Right lobe of liver (tissue), 6 donors: ENCODE measurements at places on chromosomes 1 and 21. TPM values are rescaled to one million over a fixed set of nuclear protein-coding genes. Genes with fewer than 3 reads are reported as not detected.
A peak's percentile ranks its signal among the peaks of the same experiment; 100 is the strongest.

GUCA2B gene
- total RNA-seq: not detected

FMO1 gene
- 4.5 TPM for total RNA-seq

VWA1 gene
- 62.2 TPM for total RNA-seq

PPIAL4G gene
- total RNA-seq: not detected

S100A6 gene
- total RNA-seq: 6.6 TPM

SYT14 gene
- total RNA-seq: not detected

CCDC185 gene
- total RNA-seq: not detected

CCDC27 gene
- total RNA-seq: not detected

SLC44A3 gene
- 7.4 TPM for total RNA-seq

MFSD2A gene
- 161 TPM for total RNA-seq

GJA9 gene
- not detected for total RNA-seq

DNA sequence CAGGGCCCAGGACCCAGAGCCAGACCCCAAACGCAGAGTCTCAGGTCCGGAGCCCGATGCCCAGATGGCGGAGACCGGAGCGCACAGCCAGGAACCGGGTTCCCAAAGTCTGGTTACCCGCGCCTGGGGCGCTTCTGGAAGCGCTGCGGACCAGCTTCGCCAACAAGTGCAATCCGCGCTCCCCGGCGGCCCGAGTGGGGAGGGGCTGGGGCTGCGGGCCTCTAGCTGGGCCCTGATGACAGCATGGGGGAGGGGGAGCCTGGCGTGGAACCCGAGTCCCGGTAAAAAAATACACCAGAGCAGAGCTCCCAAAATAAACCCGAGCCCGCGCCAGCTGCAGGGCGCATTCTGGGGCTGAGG is 494 bp downstream of the NT5C1A start:
- no peaks in the 10 kb centered on the region for H3K36me3 ChIP-seq
- H3K4me3 ChIP-seq: peak overlapping the region; percentile 36
- no peak for DNase-seq
- no peaks in the 10 kb centered on the region for H3K27me3 ChIP-seq
- H3K27ac ChIP-seq: no peak overlapping the region

- H3K36me3 ChIP-seq: no peaks in the 10 kb centered on the region
- no peaks in the 10 kb centered on the region for H3K27me3 ChIP-seq
- no peak overlapping the region for H3K4me3 ChIP-seq
- no peak overlapping the region for H3K27ac ChIP-seq
- DNase-seq: no peak
These were observed 289.6 kb upstream of the PROX1 start for GRCh38 chr1:213698092-213698702.

DNA sequence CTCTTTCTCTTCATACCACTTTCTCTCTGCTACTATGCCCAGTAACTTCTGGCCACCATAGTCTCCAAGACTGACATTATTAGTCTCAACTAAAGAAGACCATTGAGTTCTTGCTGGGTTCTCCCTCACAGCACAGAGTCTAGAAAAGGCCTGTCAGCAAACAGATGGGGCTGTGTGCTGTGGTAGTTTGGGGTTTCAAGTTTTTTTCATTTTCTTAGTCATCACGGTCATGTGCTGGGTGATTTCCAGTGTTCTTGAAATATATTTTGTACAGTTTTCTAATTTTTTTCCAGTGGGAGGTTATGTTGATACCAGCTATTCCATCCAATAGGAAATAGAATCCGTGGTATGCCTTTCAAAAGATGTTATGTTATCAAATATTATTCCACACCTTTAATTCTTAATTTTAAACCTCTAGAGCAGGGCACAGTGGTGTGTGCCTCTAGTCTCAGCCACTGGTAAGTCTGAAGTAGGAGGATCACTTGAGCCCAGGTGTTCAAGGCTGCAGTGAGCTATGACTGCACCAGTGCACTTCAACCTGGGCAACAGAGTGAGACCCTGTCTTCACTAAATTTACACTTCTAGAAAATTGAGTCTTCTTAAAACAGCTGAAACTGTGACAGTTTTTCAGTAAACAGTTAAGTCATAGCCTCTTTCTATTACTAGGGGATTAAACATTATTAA is 8.3 kb downstream of the CFHR2 start:
- peaks cover 44% of the 10 kb centered on the region for H3K36me3 ChIP-seq
- H3K4me1 ChIP-seq: peaks cover 10% of the 10 kb centered on the region
- DNase-seq: no peak
- H3K4me3 ChIP-seq: no peak overlapping the region

DNA sequence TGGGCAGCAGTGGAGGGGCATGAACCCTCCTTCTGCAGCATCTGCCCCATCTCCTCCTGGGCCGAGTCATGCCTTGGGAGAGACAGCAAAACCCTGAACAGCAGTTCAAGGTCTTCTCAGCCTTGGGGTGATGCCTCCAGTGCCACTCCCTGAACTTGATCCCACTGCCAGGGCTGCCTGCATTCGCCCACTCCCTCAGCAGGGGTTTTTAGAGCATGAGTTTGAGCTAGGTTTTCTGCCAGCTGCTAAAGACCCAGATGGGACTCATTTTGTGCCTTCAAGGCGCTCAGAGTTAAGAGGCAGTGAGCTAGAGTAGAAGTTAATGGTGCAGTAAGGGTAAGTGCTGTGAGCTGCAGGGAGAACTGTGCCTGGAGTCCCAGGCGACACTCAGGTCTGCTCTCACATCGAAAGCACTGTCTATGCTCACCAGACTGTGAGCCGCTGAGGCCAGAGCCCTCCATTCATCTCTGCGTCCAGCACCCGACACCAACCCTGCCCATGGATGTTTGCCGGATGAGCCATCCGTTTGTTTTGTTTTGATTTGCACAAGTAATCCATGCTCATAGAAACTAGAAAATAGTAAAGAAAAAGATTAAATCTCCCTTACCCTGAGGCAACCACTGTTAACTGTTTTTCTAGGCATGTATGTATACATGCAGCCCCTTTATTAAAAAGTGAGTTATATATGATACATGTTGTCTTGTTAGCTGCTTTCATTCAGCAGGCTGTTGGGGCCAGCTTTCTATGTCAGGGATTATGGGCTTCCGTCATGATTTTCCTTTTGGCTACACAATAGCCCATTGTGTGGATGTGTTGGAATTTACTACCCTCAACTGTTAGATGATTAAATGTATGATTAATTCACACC is 67.8 kb downstream of the VPS26C start:
- H3K4me1 ChIP-seq: no peaks in the 10 kb centered on the region
- no peak overlapping the region for H3K4me3 ChIP-seq
- DNase-seq: no peak
- no peak overlapping the region for H3K27ac ChIP-seq

- no peaks in the 10 kb centered on the region for H3K4me1 ChIP-seq
- no peak overlapping the region for H3K27ac ChIP-seq
- DNase-seq: no peak
- no peaks in the 10 kb centered on the region for H3K27me3 ChIP-seq
- no peak overlapping the region for H3K4me3 ChIP-seq
- H3K36me3 ChIP-seq: no peaks in the 10 kb centered on the region
These were observed 393.1 kb downstream of the BRINP3 start for GRCh38 chr1:190084552-190084951.

DNA sequence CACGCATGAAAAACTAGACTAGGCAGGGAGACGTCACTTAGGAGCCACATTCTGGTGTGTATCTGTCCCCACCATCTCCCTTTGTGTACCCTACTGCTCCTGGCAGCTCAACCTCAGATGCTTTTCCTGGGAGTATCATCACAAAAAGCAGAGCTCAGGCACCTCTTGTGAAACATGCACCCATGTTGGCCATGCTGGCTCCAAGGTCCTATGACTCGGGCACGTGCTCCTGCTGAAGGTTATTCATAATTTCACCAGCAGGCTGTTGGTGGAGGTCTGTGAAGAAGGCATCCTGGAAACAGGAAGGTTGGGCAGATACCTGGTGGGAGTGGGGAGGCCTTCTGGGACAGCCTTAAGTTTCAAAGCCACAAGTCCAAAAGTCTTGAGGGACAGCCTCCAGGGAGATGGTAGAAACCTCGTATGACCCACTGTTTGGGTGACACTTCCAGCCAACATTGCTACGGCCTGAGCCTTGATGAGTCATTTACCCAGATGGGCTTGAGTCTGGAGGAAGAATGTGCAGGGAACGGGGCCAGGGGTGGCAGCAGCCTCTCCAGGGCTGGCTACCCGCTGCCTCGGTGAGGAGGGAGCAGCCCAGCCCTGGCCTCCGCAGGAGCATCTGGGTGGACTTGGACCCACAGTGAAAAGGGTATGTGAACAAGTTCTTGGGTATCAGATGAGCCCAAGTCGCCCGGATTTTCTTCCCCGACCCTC is 75.8 kb downstream of the PGBD5 start:
- no peaks in the 10 kb centered on the region for H3K4me1 ChIP-seq
- no peak overlapping the region for H3K27ac ChIP-seq
- no peaks in the 10 kb centered on the region for H3K27me3 ChIP-seq
- no peak overlapping the region for H3K4me3 ChIP-seq
- no peaks in the 10 kb centered on the region for H3K36me3 ChIP-seq

DNA sequence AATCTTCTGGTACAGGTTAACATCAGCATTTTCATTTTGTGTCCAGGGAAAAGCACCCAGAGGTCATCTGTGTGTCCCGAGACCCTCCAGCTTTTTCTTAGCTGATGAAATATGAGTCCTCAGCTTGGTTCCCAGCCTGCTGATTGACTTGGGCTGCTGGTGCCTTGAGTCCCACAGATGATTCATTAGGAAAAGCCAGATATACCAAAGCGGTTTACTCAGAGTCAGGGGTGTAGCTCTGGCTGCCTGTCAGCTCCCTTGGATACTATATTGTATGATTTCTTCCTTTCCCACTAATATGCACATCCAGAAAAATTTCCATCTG is 43.7 kb upstream of the MAB21L3 start:
- H3K4me3 ChIP-seq: no peak overlapping the region
- DNase-seq: no peak
- H3K27me3 ChIP-seq: no peaks in the 10 kb centered on the region

DNA sequence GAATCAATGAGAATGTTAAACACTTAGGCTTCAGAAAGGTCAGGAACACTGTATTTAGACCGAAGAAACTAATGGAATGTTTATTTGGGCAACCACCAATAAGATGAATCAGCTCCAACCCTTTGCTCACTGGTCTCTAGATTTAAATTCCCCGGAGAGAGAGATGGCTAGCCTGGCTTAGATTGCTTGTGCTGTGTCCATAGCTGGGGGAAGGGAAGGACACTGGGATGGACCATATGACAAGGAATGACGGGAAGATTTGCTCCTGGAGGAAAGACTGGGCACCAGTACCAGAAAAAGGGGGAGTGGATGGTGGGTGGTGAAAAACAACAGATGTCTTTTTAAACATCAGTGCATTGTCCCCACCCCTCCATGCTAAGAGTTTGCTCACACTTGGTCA is 426.6 kb downstream of the DUSP10 start:
- no peak overlapping the region for H3K27ac ChIP-seq
- no peaks in the 10 kb centered on the region for H3K36me3 ChIP-seq

- H3K4me3 ChIP-seq: no peak overlapping the region
- H3K27ac ChIP-seq: no peak overlapping the region
- no peaks in the 10 kb centered on the region for H3K36me3 ChIP-seq
- no peaks in the 10 kb centered on the region for H3K27me3 ChIP-seq
- no peaks in the 10 kb centered on the region for H3K4me1 ChIP-seq
These were observed 18.0 kb downstream of the LTN1 start for GRCh38 chr21:28974531-28975227.

GRCh38 chr1:177902266-177902665 is 67.6 kb downstream of the SEC16B start:
- no peaks in the 10 kb centered on the region for H3K27me3 ChIP-seq
- no peaks in the 10 kb centered on the region for H3K4me1 ChIP-seq
- H3K4me3 ChIP-seq: no peak overlapping the region
- H3K27ac ChIP-seq: no peak overlapping the region

- H3K4me1 ChIP-seq: no peaks in the 10 kb centered on the region
- H3K36me3 ChIP-seq: no peaks in the 10 kb centered on the region
- no peak overlapping the region for H3K27ac ChIP-seq
- H3K4me3 ChIP-seq: no peak overlapping the region
- DNase-seq: peak; percentile 17
These were observed 56.8 kb downstream of the SIK1 start for GRCh38 chr21:43370091-43370658.

DNA sequence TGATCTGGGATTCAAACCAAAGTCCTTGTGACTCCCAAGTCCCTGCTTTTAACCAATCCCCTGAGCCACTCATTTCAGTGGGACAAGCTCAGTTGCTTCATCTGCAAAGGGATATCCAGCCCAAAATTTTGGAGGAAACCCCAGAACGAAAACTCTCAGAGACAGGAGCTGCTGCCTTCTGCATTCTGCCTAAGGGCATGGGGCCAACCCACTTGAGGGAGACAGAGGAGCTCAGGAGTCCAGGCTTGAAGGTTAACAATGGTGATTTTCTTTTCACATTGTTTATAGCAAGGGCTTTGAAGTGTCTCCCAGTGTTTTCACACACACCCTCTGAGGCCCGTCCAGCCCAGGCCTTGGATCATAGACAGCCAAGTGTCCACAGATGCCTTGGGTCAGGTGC is 148.1 kb upstream of the CTTNBP2NL start:
- H3K4me1 ChIP-seq: no peaks in the 10 kb centered on the region
- no peak overlapping the region for H3K4me3 ChIP-seq
- H3K27ac ChIP-seq: no peak overlapping the region
- no peaks in the 10 kb centered on the region for H3K36me3 ChIP-seq

- no peaks in the 10 kb centered on the region for H3K4me1 ChIP-seq
- no peak overlapping the region for H3K4me3 ChIP-seq
These were observed 390 bp upstream of the NGF start for GRCh38 chr1:115338457-115338820.

DNA sequence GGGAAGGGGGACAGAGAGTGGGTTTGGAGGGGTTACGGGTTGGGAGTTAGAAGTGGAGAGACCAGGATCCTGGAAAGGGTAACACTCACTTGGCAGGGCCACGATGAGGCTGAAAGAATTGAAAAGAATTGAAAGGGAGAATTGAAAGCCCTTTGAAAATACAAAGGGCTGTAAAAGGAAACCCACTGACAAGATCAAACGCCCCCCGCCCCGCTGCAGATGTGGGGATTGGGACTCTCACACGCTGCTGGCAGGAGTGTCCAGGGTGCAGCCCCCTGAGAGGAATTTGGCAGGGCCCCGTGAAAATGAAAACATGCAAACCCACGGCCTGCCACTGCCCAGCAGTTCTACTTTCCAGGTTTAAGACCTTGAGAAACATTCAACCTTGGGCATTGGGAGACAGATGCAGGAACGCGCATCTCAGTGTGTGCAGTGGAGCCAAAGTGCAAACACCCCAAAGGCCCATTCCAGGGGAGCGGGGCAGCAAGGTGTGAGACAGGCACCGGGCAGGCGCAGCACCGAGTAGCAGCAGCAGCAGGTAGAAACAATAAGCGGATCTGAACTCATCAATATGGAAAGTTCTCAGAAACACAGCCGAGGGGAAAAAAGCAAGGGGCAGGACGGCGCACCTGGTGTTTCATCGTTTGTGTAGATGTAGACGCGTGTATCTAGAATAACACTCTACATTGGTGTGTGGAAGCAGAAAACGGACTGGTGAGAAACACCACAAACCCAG is 8.3 kb upstream of the TNFRSF1B start:
- no peak overlapping the region for H3K4me3 ChIP-seq
- DNase-seq: no peak
- no peaks in the 10 kb centered on the region for H3K27me3 ChIP-seq
- H3K27ac ChIP-seq: peak overlapping the region; percentile 73
- peaks cover 3% of the 10 kb centered on the region for H3K4me1 ChIP-seq
- no peaks in the 10 kb centered on the region for H3K36me3 ChIP-seq
